ENCODE measurements at places on chromosomes 6 and 20.
A peak's percentile ranks its signal among the peaks of the same experiment; 100 is the strongest.

- no peak for DNase-seq
These were observed 26.0 kb downstream of the MYLIP start for GRCh38 chr6:16154904-16155303.

DNA sequence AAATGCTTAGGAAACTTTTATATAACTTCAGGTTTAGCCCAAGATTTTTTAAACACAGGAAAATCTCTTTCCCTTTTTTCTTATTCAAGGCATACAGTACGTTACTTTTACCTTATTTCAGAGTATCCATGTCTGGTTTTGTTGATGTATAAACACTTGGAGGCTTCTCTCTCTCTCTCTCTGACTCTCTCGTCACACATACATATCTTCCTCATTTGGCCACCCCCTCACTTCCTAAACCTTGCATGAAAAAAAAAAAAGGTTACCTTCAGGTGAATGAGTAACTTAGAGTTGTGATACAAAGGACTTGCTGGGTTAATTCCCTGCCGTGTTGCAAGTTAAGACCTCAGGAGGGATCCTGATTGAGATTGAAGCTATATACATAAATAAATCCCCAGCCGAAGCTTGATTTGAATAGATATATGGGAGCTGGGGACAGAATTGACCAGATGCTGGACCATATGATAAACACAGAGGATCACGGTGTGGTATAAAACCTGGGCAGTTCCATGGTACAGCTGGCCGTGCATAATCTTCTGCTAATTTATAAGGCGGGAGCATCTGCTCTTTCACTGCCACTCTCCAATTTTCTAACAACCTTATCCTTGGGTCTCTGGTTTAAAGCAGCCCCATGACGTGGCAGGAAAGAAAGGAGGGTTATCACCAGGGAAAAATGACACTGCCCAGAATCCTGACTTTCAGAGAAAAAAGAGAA, 55.1 kb upstream of the IL20RA start:
- no peak for DNase-seq

DNA sequence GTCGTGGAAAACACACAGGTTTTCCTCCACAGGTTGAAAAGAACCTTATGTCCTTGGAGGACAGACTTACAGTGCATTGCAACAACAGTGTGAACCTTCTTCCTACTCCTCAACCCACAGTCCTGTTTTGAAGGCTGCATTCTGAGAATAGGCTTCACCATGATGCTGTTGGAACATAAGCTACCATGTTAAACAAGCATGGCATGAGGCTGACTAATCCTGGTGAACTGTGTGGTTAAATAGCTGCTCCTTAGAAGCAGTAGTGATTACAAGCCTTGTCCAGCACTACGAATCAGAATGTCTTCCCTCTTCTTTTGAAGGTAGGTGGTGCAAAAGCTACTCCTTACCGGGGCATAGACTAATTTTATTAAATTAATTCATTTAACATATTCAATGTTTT, 368.5 kb upstream of the EPHA7 start:
- no peak for DNase-seq

DNA sequence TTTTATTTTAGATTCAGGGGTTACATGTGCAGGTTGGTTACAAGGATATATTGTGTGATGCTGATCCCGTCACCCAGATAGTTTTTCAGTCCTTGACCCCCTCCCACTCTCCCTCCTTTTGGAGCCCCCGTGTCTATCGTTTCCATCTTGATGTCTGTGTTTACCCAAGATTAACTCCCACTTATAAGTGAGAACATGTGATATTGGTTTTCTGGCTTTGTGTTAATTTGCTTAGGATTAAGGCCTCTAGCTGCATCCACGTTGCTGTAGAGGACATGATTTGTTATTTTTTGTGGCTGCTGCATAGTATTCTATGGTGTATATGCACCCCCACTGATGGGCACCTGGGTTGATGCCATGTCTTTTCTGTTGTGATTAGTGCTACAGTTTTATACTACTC, 178.6 kb downstream of the PLCB1 start:
- no peak for DNase-seq

GRCh38 chr20:33082546-33082945, 3.1 kb downstream of the BPIFB4 start:
- DNase-seq, result no peak

DNA sequence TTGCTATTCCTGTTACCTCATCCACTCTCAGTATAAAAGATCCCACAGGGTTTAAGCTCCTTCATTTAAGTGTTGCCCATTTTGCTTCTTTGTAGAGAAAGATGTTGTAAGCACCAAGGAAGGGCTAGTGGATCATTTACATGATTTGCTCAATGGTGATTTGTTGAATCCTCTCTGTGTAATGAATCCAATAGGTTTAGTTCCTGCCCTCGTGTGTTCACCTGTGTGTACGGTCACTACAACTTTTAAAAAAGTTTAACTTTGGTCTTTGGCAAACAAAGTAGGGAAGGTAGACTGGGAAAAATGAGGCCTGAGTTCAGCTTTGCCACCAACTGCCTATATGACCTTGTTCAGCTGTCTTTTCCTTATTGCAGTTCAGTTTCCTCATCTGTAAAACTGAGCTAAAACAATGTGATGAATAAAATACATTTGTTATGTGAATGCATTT, 51.5 kb downstream of the DHX35 start:
- DNase-seq, result no peak

- no peak for DNase-seq
These were observed 48.2 kb upstream of the FAM50B start for GRCh38 chr6:3800850-3801591.

DNA sequence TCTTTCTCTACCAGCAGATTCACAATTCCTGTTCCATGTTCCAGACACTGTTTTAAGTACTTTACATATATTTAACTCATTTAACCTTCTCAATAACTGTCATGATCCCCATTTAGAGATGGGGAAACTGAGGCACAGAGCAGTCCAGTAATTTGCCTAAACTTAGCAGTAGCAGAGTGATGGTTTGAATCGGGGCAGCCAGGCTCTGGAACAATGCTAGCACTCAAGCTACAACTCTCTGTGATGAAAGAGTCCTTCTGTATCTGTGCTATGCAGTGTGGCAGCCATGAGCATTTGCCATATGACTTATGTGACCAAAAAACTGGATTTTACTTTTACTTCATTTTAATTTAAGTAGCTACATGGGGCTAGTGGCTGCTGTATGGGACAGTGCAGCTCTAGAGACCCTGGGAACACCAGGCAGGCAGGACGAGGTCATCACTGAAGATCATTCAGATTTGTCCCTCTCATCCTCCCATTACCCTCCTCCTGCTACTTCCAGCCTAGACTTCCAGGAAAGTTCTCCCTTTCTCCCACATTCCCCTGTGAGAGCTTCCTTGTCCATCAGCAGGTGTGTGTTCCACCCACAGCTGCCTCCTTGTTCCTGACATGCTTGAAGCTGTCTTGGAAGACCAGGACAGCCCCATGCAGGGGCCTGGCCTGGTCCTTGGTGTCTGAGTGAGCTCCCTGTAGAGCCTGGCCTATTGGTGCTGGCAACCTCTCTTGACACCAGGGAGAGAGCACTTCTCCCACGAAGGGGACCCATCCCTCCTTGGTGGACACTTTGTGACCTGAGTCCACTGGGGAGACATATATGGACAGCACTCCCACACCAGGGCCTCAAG, 157.0 kb downstream of the MRPL14 start:
- DNase-seq, result no peak

DNA sequence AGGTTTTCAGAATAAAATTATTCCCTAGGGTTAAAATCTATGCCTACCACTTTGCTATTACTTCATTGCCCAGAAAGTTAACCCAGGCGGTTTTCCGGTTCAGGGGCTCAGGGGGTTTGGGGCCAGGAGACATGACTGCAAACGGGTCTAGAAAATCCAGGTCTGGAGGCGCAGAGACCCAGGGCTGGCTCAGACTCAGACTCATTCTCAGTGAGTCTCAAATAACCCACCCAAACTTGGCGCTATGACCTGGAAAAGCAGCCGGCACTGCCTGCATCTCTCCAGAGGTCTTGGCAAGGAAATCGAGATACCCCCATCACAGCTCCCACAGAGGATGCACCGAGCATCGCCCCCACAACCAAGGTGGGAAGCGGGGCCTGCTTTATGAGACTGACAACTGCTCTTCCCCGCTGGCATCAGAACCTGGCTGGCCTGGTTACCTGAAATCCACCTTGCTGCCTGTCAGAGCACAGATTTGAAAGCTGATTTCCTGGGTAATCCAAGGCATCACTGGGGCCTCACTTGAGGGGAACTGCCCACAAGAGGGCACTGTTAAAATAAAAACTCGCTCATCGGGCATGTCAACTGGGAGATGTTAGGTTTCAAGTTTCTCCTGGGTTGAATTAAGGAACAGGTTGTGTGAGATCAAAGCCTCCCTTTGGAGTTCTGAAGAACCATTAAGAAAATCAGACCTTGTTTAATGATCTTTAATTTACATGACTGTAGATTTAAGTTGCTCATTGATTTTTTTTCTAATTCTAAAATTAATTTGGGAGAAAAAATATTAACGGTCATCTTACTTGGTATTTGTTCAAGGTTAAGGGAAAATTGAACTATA, 55.1 kb downstream of the KIF16B start:
- no peak for DNase-seq

DNA sequence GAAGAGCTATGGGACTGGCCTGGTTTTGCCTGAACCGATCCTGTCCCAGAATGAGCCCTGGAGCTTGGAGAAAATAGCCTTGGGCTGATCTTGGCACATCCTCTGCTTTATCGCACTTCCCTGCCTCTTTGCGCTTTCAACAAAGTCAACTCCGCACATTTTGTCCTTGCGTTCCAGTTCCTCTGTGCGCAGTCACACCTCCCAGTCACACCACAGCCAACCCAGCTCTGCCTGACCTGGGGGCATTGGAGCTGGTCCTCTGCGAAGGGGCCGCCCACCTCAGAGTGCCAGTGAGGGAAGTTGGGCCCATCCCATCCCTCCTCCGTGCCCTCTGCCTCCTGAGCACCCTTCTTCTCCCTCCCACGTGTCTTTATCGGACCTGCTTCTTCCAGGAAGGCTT, 16.9 kb upstream of the UQCC2 start:
- DNase-seq, result no peak

DNA sequence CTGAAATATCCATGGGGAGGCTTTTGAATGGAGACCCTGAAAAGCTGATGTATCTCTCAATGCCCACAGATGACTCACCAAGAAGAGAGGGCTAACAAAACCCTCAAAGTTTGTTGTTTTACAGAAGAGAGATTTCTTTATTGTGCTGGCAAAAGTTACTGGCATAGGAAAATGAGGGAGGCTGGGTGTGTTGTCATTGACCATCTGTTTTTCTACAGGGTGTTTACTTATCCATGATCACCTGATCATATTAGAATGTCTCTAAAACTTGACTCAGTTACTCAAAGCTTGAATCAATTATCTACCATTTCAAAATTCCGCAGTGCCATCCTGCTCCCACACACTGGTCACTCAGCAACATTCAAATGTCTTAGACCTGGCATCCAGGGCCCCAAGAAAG, 9.8 kb downstream of the NCOA6 start:
- no peak for DNase-seq

DNA sequence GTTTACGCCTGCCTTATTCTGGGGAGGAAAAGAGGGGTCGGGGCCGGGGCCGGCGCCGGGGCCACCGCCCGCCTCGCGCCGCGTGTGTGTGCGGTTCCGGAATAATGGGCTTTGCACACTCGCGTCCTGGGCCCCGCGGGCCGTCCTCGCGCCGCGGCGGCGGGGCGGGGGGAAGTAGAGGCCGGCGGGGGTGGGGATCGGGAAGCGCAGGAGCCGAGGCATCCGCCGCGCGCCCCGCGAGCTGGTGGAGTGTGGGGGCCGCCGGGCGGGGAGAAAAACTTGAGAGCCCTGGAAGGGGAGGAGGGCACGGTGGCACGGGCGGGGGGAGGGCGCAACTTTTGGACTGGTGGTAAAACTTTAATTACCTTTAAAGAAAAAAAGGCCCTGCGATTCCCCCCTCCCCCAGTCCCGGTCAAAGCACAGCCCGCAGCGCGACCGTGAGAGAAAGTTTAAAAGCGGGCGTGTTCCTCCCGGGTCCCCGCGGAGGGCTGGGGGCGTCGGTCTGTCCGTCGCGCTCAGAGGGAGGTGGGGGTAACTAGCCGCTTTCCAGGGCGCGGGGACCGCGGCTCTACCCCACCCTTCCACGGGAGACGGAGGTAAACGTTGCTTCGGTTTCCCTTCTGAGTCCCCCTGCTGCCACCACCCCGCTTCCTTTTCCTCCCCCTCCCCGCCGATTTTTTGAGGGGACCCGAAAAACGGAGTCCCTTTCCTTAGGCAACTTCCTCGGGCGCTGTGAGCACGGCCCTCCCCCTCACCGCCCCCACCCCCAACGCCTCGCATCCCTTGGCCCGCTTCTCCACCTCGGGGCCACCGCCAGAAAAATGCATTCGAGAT, 1.9 kb downstream of the L3MBTL3 start:
- peak; percentile 32 for DNase-seq

DNA sequence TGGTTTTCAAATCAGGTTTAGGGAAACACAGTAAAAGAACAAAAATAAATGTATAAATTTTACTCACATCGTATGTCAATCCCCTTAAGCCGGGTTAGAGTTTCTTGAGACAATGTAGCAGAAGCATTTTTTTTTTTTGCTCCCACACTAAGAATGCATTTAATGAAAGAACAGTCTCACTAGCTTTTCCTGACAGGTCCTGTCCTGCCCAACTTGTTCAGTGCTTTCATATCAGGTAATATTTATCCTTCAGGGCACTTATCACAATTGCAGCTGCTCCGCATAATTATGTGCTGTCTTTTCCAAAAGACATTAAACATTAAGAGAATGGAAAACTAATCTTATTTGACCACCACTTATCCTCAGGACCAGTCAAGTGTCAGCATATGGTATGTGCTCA, 632.0 kb downstream of the HTR1B start:
- no peak for DNase-seq

- no peak for DNase-seq
These were observed 24.3 kb downstream of the CAPN11 start for GRCh38 chr6:44182911-44183390.

- no peak for DNase-seq
These were observed 66.2 kb upstream of the IYD start for GRCh38 chr6:150302520-150303176.

GRCh38 chr6:29981211-29981812, 39.0 kb downstream of the HLA-A start:
- no peak for DNase-seq

- no peak for DNase-seq
These were observed 9.0 kb downstream of the METTL24 start for GRCh38 chr6:110348961-110349690.

- peak; percentile 15 for DNase-seq
These were observed 12.0 kb downstream of the CD83 start for GRCh38 chr6:14129575-14129974.

DNA sequence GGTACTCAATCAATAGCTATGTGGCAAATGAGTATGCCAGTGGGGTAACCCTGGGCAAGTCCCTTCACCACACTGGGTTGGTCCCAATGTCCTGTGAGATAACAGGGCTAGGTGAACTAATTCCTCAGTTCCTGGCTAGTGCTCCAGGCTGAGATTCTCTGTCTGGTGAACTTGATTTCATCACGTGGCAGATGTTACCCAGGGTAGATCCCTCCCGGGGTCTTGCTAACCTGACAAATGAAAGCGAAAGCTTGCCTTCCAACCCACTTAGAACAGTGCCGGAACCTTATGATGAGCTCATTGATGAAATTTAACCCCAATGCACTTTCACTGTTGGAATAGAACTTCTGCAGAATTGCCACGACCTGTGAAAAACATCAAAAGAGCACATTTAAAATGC, 6.6 kb upstream of the ANKRD60 start:
- DNase-seq, result no peak

- no peak for DNase-seq
These were observed at the start of gene LAMA5 for GRCh38 chr20:62367136-62367632. Gene LAMA5, minus strand, starts transcription at chr20:62367312. Its CDS starts 67 bp downstream, at chr20:62367245.

- no peak for DNase-seq
These were observed 1.3 kb downstream of the CGA start for GRCh38 chr6:87093651-87094050.
